ENCODE measurements at places on chromosomes 7 and 10. TPM values are rescaled to one million over a fixed set of nuclear protein-coding genes. Genes with fewer than 3 reads are reported as not detected.

OLAH gene
- polyA plus RNA-seq, result 0.65 TPM

TES gene
- polyA plus RNA-seq, result 77.8 TPM

SFMBT2 gene
- polyA plus RNA-seq, result 7.9 TPM

ZNF679 gene
- polyA plus RNA-seq, result 0.14 TPM

OR6V1 gene
- not detected for polyA plus RNA-seq

SNCG gene
- 9.9 TPM for polyA plus RNA-seq

FOXI2 gene
- 2.2 TPM for polyA plus RNA-seq

MMP21 gene
- polyA plus RNA-seq, result 0.26 TPM

OSBPL3 gene
- 19.8 TPM for polyA plus RNA-seq

DPYSL4 gene
- 15.0 TPM for polyA plus RNA-seq

FAS gene
- 9.6 TPM for polyA plus RNA-seq

SPAM1 gene
- not detected for polyA plus RNA-seq

ARMH3 gene
- polyA plus RNA-seq, result 18.7 TPM

MCM10 gene
- polyA plus RNA-seq, result 12.5 TPM

ABCB4 gene
- 3.3 TPM for polyA plus RNA-seq

MOSPD3 gene
- 20.6 TPM for polyA plus RNA-seq

SCIN gene
- 82.1 TPM for polyA plus RNA-seq

PPP1R3A gene
- polyA plus RNA-seq, result 0.04 TPM

SPDYE1 gene
- 1.7 TPM for polyA plus RNA-seq

NYAP1 gene
- 1.6 TPM for polyA plus RNA-seq

PPIF gene
- 71.6 TPM for polyA plus RNA-seq

MMD2 gene
- not detected for polyA plus RNA-seq

TACR2 gene
- not detected for polyA plus RNA-seq
